Endodermal cell (in vitro differentiated cells): ENCODE measurements at places on chromosomes 6 and 20. TPM values are rescaled to one million over a fixed set of nuclear protein-coding genes. Genes with fewer than 3 reads are reported as not detected.

Gene SLC26A8
- total RNA-seq, result not detected in 3 replicates

Gene SLC16A10
- total RNA-seq, result 13.8 and 14.2 TPM in 2 replicates

Gene RAD21L1
- total RNA-seq, result 1.3 to 1.4 TPM in 2 of 3 replicates, not detected in the other

Gene NHLRC1
- total RNA-seq, result 0.70 and 0.88 TPM in 2 replicates

Gene KCNS1
- total RNA-seq, result 0.18 to 0.34 TPM (median 0.28 TPM) in 3 replicates

Gene KCNQ5
- 2.4 and 2.6 TPM in 2 replicates for total RNA-seq

Gene GHRH
- total RNA-seq, result not detected in 2 replicates

Gene ANKRD60
- not detected in 2 replicates for total RNA-seq
